Neural crest cell (in vitro differentiated cells): ENCODE measurements at places on chromosomes 3 and 15. TPM values are rescaled to one million over a fixed set of nuclear protein-coding genes. Genes with fewer than 3 reads are reported as not detected.

- H3K27me3 ChIP-seq = no peaks in the 10 kb centered on the region
- H3K36me3 ChIP-seq = peaks cover 26% of the 10 kb centered on the region
- H3K4me3 ChIP-seq = no peak overlapping the region
- DNase-seq = no peak
- H3K4me1 ChIP-seq = no peaks in the 10 kb centered on the region
These were observed 32.4 kb downstream of the DZIP1L start for GRCh38 chr3:138082992-138083386.

GRCh38 chr3:50674349-50675178 lies at the start of gene DOCK3:
Gene DOCK3 (plus strand): TSS chr3:50674927. CDS start chr3:50675264, 337 bp downstream.
- no peak within 1 kb of the TSS for H3K27ac ChIP-seq
- peaks cover 68% of the 10 kb centered on the region for H3K27me3 ChIP-seq
- DNase-seq = peak; percentile 57
- H3K36me3 ChIP-seq = no peaks in the 10 kb centered on the region
- peak within 1 kb of the TSS; percentile 86 for H3K4me3 ChIP-seq
- H3K4me1 ChIP-seq = peaks cover 18% of the 10 kb centered on the region

- H3K4me1 ChIP-seq = peaks cover 26% of the 10 kb centered on the region
- peak within 1 kb of the TSS; percentile 100 for H3K27ac ChIP-seq
- peaks cover 24% of the 10 kb centered on the region for H3K36me3 ChIP-seq
- peak; percentile 85 for DNase-seq
These were observed at the start of gene CELSR3 for GRCh38 chr3:48662753-48663488. Gene CELSR3 (minus strand): TSS chr3:48662886. CDS start chr3:48662634, 252 bp downstream.

DNA sequence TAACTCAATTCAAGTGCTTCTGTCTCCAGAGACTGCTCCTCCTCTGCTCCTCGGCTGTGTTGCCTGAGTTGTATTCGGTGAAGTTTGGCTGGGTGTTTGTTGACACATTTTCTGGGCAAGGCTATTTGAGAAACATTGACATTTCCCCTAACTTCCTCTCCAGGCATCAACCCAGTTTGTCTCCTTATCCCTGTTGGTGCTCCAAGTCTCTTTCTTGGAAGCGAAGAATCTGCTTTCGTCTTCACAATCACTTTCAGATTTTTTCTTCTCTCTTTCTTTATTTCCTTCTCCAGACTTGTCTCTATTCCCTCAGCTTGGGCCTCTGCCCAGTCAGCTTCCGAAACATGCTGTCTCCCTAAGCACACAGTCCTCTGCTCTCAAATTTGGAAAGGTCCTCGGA lies 84.7 kb downstream of the ETV5 start:
- DNase-seq = no peak
- H3K4me3 ChIP-seq = no peak overlapping the region
- no peaks in the 10 kb centered on the region for H3K4me1 ChIP-seq

DNA sequence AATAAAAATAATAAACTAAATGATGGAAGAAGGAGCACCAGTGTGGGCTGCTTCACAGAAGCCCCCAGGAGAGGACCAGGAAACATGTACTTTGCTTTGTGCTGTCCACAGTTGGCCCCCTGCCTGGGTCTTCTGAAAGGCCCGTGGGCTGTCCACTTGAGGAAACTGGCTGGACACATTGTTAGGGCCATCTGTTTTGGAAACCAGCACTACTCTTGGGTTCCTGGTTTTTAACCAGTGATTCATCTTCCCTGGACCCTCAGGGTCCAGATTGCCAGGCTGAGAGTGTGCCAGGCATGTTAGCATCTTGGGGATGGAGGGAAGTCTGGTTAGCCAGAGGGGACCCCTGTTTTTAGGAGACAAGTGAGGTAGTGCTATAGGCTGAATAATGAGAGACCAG lies 297.2 kb upstream of the C2CD4B start:
- no peak overlapping the region for H3K27ac ChIP-seq
- H3K36me3 ChIP-seq = no peaks in the 10 kb centered on the region
- peaks cover 2% of the 10 kb centered on the region for H3K27me3 ChIP-seq
- no peak for DNase-seq

- no peaks in the 10 kb centered on the region for H3K36me3 ChIP-seq
- H3K4me3 ChIP-seq = peak within 1 kb of the TSS; percentile 84
- peaks cover 13% of the 10 kb centered on the region for H3K4me1 ChIP-seq
- no peaks in the 10 kb centered on the region for H3K27me3 ChIP-seq
- DNase-seq = peak; percentile 27
These were observed at the start of gene IL17RC for GRCh38 chr3:9916734-9917680. Gene IL17RC (plus strand): TSS chr3:9917098. CDS start chr3:9917316, 218 bp downstream.

DNA sequence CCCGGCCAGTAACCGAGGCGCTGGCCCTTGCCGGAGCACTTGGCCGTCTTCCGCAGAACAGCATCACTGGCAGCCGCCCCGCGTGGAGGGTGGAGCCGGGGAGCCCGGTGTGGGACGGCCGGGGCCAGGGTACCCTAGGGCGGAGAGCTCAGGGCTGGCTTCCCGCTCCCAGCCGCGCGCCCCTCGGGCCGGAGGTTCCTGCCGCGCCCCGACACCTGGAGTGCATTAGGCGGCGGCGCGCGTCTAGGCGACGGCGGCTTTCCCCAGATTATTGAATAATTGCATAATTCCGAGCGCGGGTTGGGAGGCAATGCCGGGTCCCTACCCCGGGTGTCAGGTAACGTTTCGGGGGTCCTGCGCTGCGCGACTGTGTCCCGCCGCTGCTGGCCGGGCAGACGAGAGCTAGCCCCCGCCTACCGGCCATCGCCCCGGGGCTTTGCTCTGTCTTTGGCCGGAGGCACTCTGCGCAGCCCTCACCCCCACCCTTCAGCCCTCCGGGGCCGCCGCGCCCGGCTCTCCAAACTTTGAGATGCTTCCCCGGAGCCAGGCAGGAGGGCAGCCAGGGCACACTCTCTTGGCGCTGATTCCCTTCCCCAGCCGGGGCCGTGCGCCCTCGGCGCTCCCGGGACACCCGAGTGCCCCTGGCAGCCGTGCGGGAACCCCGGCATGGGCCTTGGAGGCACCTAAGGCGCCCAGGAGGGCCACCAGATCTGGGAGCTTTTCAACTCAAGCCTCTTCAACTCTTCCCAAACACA lies 749 bp downstream of the ITGA11 start:
- H3K4me1 ChIP-seq = peaks cover 7% of the 10 kb centered on the region
- DNase-seq = no peak
- peaks cover 81% of the 10 kb centered on the region for H3K27me3 ChIP-seq
- H3K27ac ChIP-seq = no peak overlapping the region

DNA sequence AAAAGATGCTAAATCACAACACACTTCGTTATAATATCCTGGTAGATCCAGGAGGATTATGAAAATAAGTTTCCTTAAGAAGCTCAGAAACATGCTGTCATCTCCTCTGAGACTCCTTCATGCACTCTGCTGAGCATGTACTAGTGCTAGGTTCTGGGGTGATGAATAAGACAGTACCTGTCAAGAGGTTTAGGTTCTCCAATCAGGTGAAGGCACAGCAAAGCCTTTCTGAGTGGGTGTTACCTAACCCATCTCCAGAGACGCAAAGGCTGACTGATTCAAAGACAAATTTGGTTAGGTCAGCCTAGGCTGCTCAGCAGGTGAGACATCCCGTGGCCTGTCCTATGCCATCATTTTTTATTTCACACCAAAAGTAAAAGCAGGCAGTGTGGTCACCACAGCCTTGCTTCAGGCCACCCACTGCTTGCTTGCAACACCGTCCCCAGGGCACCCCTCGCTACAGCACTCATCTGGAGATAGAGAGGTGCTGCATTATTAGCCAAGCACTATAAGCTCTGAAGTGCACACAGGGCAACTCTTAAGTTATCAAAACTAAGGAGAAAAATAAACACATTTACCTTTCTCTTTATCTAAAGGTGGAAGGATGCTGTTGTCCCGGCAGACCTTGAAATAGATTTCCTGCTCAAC lies 117.2 kb downstream of the TJP1 start:
- no peak overlapping the region for H3K4me3 ChIP-seq
- H3K36me3 ChIP-seq = peaks cover 17% of the 10 kb centered on the region
- no peak for DNase-seq
- no peak overlapping the region for H3K27ac ChIP-seq
- H3K4me1 ChIP-seq = peaks cover 4% of the 10 kb centered on the region

- H3K27me3 ChIP-seq = no peaks in the 10 kb centered on the region
- peaks cover 4% of the 10 kb centered on the region for H3K36me3 ChIP-seq
- DNase-seq = no peak
- H3K4me3 ChIP-seq = no peak overlapping the region
- no peaks in the 10 kb centered on the region for H3K4me1 ChIP-seq
These were observed 1198.0 kb downstream of the ROBO1 start for GRCh38 chr3:78569804-78570203.

DNA sequence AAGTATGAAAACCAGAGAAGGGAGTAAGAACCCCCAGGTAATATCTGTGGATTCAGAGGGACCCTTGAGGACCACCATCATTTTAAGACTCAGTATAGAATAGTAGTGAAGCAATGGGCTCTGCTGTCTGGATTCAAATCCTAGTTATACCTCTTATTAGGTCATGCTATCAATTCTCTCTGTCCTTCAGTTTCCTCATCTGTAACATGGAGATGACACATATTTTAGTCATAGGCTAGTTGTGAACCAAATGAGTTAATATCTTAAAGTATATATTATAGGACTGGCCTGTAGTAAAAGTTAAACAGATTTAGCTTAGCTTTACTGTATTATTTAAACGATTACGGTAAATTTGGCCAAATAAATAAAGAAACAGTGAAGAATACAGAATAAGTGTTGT lies 177.3 kb upstream of the GOLIM4 start:
- no peak overlapping the region for H3K4me3 ChIP-seq
- H3K36me3 ChIP-seq = peaks cover 16% of the 10 kb centered on the region
- H3K27me3 ChIP-seq = no peaks in the 10 kb centered on the region
- no peak for DNase-seq
- H3K27ac ChIP-seq = no peak overlapping the region
- peaks cover 25% of the 10 kb centered on the region for H3K4me1 ChIP-seq

- DNase-seq = no peak
- no peaks in the 10 kb centered on the region for H3K36me3 ChIP-seq
- no peak overlapping the region for H3K27ac ChIP-seq
- H3K4me1 ChIP-seq = no peaks in the 10 kb centered on the region
These were observed 333.2 kb upstream of the TRIM42 start for GRCh38 chr3:140344601-140345205.

DNA sequence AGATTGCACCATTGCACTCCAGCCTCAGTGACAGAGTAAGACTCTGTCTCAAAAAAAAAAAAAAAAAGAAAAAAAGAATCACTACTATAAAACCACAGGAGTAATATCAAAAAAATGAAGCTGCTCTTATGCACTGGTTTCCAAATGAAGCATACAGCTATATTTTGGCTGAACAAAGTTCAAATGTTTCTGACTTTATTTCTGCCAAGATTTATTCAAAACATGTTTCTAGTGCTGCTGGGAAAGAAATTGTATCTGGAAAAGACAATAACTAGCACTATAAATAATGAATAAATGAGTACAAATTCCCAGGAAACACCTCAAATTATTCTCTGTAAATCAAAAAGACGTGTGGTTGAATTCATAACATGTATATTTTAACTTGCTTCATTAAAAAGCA lies 102.5 kb upstream of the MME start:
- no peaks in the 10 kb centered on the region for H3K4me1 ChIP-seq
- H3K36me3 ChIP-seq = no peaks in the 10 kb centered on the region
- H3K4me3 ChIP-seq = no peak overlapping the region
- H3K27me3 ChIP-seq = no peaks in the 10 kb centered on the region
- H3K27ac ChIP-seq = no peak overlapping the region

DNA sequence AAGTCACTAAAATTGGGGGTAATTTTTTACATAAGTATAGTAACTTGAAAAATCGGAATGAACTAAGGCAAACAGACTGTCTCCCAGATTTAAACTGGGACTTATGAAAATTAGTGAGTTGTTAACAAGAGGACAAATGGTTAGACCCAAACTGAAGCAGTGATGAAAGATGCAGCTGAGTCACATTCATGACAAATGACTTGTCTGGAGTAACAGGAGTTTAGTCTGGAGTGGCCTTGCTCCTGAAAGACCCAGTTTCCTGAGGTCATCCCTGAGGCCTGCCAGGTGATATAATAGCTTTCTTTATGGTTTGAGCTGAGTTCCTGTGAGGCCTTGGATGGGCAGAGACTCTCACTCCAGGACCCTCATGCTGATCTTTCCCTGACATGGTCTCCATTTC lies 9.6 kb upstream of the CTDSPL start:
- H3K4me1 ChIP-seq = peaks cover 5% of the 10 kb centered on the region
- no peak overlapping the region for H3K27ac ChIP-seq
- DNase-seq = no peak
- H3K36me3 ChIP-seq = peaks cover 14% of the 10 kb centered on the region
- H3K4me3 ChIP-seq = no peak overlapping the region

- H3K27me3 ChIP-seq = no peaks in the 10 kb centered on the region
- no peaks in the 10 kb centered on the region for H3K4me1 ChIP-seq
- no peak overlapping the region for H3K27ac ChIP-seq
- DNase-seq = no peak
- H3K36me3 ChIP-seq = no peaks in the 10 kb centered on the region
These were observed 347.4 kb upstream of the PPP2R3A start for GRCh38 chr3:135618123-135618522.

GRCh38 chr3:21934591-21934990 lies 183.6 kb upstream of the ZNF385D start:
- DNase-seq = no peak
- no peaks in the 10 kb centered on the region for H3K27me3 ChIP-seq
- no peak overlapping the region for H3K4me3 ChIP-seq
- H3K36me3 ChIP-seq = no peaks in the 10 kb centered on the region
- no peak overlapping the region for H3K27ac ChIP-seq

- no peak overlapping the region for H3K27ac ChIP-seq
- H3K4me1 ChIP-seq = no peaks in the 10 kb centered on the region
- H3K27me3 ChIP-seq = peaks cover 21% of the 10 kb centered on the region
- DNase-seq = no peak
These were observed 37.8 kb downstream of the CEMIP start for GRCh38 chr15:80816936-80817335.

DNA sequence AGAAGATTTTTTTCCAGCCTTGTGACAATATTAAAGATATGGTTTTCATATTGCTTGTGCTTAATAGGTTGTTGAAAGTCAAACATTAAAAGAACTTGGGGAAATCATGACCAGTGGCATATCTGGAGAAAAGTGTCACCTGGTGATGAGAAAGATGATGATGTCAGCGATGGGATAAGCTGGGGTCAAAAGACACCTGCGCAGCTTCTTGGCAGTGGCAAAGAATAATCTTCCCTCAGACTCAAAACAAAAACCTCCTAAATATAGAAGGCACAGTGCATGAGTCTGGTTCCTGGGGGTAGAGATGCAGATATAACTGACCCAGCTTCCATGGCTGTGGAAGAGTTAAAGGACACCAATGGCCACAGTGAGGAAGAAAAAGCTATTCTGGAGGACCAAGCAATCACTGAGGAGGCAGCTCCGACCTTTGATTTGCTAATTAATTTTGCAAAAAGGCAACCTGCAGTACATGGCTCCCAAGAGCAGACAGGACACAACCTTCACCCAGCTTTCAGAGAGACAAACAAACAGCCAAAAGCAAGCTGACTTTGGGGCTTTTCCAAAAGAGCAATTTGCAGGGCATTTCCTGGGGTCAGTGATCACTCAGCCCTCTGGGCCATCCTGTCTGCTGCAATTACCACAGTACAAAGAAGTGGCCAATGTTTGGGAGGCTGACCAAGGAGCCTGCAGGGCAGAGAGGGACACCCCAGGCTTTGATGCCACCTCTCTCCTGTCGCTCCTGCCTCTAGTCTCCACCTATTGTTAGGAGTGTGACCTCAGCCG lies 17.6 kb upstream of the SEMA5B start:
- no peaks in the 10 kb centered on the region for H3K27me3 ChIP-seq
- DNase-seq = no peak
- H3K4me3 ChIP-seq = no peak overlapping the region
- H3K36me3 ChIP-seq = no peaks in the 10 kb centered on the region
- peak overlapping the region; percentile 83 for H3K27ac ChIP-seq
- peaks cover 29% of the 10 kb centered on the region for H3K4me1 ChIP-seq

The ZNF660 gene
- total RNA-seq = 26.1 and 29.8 TPM in 2 replicates

The CCR1 gene
- total RNA-seq = 0.12 TPM in 1 of 2 replicates, not detected in the other

The GABRR3 gene
- total RNA-seq = not detected in 2 replicates

The MUSTN1 gene
- total RNA-seq = 3.4 and 4.1 TPM in 2 replicates

The SEMA3G gene
- 4.1 and 5.2 TPM in 2 replicates for total RNA-seq

The PRSS50 gene
- 0.35 and 0.39 TPM in 2 replicates for total RNA-seq

The SLC9C1 gene
- 0.42 and 0.55 TPM in 2 replicates for total RNA-seq

The PLAAT1 gene
- total RNA-seq = 3.0 and 4.0 TPM in 2 replicates

The IL17RE gene
- 1.4 and 1.7 TPM in 2 replicates for total RNA-seq
